ENCODE measurements at places on chromosomes 1 and 21. TPM values are rescaled to one million over a fixed set of nuclear protein-coding genes. Genes with fewer than 3 reads are reported as not detected.
A peak's percentile ranks its signal among the peaks of the same experiment; 100 is the strongest.

NCAM2 gene
- polyA plus RNA-seq: 4.1 TPM

NEGR1 gene
- 0.21 TPM for polyA plus RNA-seq

PGLYRP4 gene
- polyA plus RNA-seq: not detected

ELF3 gene
- 0.11 TPM for polyA plus RNA-seq

FCAMR gene
- not detected for polyA plus RNA-seq

C1orf87 gene
- not detected for polyA plus RNA-seq

PSEN2 gene
- 31.6 TPM for polyA plus RNA-seq

ACKR1 gene
- polyA plus RNA-seq: 0.02 TPM

PDE4B gene
- 3.0 TPM for polyA plus RNA-seq

GRCh38 chr1:85133565-85134159, 67.2 kb downstream of the SYDE2 start:
- no peak for DNase-seq

DNA sequence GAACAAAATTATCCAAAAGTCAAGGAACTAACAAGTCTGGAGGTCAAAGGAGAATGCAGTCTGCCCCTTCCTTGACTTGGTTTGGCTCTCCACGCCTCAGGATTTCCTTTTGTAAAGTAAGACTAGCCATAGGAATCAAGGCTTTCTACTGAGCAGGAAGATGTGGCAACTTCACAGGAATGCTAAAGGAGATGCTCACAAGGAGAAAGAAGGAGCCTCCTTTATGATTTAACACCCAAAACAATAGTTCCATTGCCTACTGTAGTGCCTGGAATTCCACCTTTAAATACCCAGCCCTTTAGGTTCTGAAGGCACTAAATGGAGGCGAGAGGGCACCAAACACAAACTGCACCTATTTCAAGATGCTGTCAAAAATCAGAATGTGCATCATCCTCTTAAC, 176.3 kb upstream of the NFIA start:
- no peak for DNase-seq

GRCh38 chr1:110069404-110070281, 829 bp downstream of the ALX3 start:
- DNase-seq: no peak

GRCh38 chr1:119327450-119328155, 41.0 kb upstream of the HAO2 start:
- DNase-seq: peak; percentile 44

GRCh38 chr1:6256645-6257044, 4.3 kb downstream of the GPR153 start:
- no peak for DNase-seq

DNA sequence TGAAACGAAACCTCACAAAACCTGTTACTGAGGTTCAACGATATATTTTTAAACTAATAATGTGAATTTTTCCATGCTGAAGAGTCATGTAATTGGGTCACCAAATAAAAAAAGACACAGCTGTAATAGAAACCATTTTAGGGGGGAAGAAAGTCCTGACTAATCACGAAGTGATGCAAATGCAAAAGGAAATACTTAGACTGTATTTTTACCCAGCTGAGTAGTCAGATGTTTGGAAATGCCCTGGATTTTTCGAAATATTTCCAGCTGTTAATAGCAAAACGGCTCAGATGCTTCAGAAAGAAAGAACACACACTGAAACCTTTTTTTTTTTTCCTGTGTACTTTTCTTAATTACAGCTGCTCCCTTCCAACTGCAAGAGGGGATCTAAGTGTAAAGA, 210.3 kb downstream of the SETD4 start:
- no peak for DNase-seq

- no peak for DNase-seq
These were observed 45.8 kb downstream of the MIGA1 start for GRCh38 chr1:77825131-77825709.

DNA sequence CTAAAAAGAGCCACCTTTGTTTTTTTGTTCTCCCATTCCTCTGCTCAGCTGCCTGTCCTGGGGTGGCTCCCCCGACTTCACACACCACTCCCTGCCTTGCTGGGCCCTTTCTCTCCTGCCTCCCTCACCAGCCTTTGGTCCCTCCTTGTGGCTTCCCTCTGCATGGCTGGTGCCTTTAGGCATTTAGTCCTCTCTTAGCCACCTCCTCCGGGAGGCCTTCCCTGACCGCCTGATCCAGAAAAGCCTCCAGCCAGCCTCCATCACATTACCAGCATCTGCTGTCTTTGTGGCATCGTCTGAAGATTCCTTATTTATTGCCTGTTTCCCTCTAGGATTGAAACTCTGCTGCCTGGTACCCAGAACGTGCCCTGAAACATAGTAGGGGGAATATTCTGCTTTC, 46.2 kb upstream of the ACOT11 start:
- no peak for DNase-seq

GRCh38 chr1:111873460-111874030, 115.9 kb downstream of the KCND3 start:
- no peak for DNase-seq

DNA sequence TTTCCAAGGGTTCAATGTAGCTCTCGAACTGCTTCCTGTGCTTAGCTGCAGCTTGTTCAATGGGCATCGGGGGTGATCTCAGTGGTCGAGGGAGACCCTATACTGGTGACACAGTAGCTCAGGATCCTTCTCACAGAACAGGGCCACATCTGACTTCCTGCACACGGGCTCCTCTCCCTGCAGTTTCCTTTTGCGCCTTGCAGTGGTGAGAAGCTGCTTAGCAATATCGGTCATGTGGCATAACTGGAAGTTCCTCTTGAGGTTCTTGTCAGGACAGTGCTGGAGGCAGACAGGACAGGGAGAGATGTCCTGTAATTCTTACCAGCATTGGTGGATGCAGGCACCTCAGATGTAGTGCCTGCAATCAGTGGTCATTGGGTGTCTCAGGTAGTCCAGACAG, 140.5 kb upstream of the MAP1LC3C start:
- DNase-seq: no peak

GRCh38 chr1:78869136-78869535, 137.4 kb downstream of the ADGRL4 start:
- DNase-seq: no peak

GRCh38 chr1:72322910-72323309, 40.6 kb upstream of the NEGR1 start:
- no peak for DNase-seq

GRCh38 chr1:200684015-200684414, 14.3 kb upstream of the DDX59 start:
- no peak for DNase-seq

DNA sequence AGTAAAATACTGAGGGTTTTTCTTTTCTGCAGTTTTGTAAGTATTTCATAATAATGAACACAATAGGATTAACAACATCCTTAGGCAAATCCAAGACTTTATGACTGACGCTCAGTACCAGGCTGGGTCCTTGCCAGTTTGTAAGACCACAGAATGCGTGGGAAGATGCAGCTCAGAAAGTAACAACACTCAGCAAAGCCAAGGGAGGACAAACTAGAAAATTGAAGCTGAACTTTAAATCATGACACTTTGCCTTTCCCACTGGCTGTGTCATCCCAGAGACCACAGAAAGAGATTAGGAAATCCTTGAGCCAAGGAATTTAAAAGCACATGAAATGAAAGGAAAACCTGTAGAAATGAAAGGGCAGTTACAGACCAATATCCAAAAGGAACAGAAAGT, 426.3 kb upstream of the CHRM3 start:
- no peak for DNase-seq

- DNase-seq: no peak
These were observed 29.7 kb upstream of the GRIK3 start for GRCh38 chr1:37064039-37064438.

- no peak for DNase-seq
These were observed 8.2 kb upstream of the GJA9 start for GRCh38 chr1:38889589-38889988.

GRCh38 chr21:31855180-31855579, 17.6 kb upstream of the HUNK start:
- no peak for DNase-seq

DNA sequence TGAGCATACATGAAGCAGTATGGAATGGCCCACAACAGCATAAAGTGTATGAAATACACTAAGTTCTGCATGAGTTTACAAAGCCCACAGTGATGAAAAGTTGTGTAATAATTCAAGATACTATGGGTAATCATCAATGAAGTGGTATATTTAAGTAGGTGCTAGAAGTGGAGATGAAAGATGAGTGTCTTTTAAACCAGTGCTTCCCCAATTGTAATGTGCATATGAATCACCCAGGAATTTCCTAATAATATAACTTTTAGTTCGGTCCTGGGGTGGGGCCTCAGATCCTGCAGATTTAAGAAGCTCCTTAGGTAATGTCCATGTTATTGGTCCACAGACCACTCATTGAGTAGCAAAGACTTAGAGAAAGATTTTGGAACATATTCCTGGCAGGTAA, 184.9 kb downstream of the DUSP10 start:
- no peak for DNase-seq

DNA sequence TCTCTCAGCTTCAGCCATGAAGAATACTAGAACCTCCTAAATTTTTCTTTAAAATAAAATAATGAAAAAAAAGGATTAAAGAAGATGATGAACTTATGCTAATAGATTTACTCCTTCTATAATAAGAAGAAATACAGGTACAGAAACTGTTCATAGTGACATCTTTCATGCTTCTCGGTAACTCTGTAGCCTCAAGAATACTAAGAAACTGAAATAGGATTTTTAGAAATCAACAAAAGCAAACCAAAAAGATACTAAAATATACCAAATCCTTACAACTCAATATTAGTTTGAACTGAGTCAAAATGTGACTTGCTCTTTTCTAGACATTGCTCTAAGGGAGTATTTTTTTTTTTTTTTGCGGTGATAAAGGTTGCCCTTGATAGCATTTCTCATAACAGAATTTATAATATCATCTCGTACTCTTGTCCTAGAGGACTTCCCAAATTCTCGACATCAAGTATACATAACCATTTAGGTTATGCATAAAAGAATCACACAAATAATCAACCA, 42.8 kb downstream of the ZZZ3 start:
- no peak for DNase-seq

GRCh38 chr1:17683598-17683997, 71.5 kb upstream of the ACTL8 start:
- peak; percentile 67 for DNase-seq

- DNase-seq: peak; percentile 75
These were observed 110.4 kb downstream of the RERE start for GRCh38 chr1:8706995-8707396.

DNA sequence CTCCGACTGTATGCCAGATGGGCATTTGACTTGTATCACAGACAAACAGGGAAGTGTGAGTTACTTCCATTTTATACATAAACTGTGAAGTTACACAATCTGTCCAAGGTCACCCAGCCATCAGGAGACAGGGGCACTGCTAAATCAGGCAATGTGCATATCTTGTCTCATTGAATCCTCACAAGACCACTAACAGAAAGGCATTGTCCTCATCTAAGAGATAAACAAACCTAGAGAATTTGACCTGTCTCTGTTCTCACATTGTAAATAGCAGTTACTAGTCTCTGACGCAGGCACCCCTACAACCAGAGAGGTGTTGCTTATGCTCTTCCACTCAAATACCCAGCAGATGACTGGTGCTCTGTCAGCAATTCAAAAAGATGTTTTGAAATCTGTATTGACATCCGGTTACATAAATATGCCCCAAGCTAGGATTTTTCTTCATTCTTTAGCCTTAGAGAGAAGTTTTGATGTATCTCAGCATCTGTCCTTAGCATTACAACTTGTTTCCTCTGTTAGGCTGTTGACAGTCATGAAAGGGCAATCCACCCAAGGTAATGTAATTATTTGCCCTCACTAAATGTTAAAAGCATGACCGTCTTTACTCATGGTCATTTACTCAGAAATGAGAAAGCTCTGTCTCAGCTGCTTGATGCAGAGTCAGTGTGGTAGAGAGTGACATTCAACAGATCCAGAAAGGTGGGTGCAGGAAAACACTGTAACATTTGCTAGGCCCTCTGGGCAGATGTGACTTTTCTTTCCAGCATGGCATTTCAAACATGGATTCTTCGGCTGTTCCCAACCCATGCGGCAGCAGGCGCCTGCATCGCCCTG, 51.9 kb upstream of the ZNF326 start:
- peak; percentile 21 for DNase-seq
